D341Med (cell line): ENCODE measurements at places on chromosomes 4 and X.

DNA sequence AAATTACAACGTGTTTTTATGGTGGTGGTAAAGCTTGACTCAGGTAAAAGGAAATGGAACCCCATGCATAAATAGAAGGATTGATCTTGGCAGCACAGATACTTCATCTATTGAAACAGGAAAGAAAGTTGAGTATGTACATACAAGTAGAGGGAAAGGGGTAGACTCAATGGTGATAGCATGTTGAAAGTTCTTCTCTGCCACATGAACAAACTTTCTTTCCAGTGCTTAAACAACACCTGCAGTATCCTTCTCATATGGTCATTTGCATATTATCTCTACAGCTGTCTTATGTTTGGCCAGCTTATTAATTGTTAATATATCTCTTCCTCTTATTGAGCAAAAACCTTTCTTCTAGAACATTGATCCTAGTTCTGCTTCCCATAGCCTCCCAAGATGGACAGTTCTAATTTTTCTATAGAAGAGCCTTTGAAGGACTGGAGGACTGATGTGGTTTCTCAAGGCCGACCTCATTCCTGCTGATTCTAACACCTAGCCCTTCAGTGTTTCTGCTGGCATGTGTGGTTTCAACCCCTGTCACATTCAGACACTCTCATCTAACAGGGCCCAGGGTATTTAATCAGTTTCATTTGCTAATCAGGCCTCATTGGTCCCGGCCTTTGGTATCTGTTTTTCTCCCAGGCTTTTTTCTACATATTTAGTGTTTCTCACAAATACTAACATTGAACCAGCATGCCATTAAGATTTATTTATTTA, 108.1 kb upstream of the SPRY1 start:
- no peak for DNase-seq

DNA sequence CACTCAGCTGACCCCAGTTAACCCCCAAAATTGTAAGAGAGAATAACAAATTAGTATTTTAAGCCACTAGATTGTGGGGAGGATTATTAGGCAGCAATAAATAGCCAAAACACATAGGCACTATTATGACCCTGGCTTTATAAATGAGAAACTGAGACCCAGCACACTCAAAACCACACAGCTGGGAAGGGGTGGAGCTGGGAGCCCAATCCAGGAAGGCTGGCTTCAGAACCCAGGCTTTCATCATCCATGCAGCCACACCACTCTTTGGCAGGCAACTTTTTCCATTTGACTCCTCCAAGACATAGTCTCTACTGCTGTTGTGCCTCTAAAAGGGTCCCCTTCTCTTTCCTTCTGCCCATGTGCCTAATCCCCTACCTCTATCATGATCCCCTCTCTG, 253.8 kb downstream of the DHX15 start:
- no peak for DNase-seq

DNA sequence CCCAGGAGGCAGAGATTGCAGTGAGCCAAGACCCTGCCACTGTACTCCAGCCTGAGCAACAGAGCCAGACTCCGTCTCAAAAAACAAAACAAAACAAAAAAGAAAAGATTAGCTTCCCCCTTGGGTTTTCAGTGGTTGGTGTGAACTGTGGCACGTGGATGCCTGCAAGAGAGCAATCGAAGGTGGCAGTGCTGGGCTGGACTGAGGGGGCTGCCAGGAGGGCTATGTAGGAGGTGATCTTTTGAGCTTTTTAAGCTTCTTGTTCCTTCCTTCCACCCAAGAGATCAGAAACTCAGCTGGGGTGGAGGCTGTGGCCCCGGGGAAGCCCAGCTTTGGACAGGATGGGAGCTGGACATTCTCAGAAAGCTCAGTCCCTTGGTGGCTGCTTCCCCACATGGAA, 49.6 kb downstream of the PRPS1 start:
- no peak for DNase-seq

GRCh38 chrX:152988536-152989291, 5.2 kb downstream of the PNMA5 start:
- no peak for DNase-seq

- no peak for DNase-seq
Measured at GRCh38 chrX:13144927-13145655, 100.7 kb upstream of the FAM9C start.

- no peak for DNase-seq
Measured at GRCh38 chrX:119682019-119682989, 10.7 kb downstream of the SEPTIN6 start.
